ENCODE measurements at places on chromosomes 7 and 10. TPM values are rescaled to one million over a fixed set of nuclear protein-coding genes. Genes with fewer than 3 reads are reported as not detected.

The ANLN gene
- total RNA-seq: 17.3 TPM

GRCh38 chr7:15209429-15209828 lies 306.9 kb upstream of the DGKB start:
- DNase-seq: no peak

DNA sequence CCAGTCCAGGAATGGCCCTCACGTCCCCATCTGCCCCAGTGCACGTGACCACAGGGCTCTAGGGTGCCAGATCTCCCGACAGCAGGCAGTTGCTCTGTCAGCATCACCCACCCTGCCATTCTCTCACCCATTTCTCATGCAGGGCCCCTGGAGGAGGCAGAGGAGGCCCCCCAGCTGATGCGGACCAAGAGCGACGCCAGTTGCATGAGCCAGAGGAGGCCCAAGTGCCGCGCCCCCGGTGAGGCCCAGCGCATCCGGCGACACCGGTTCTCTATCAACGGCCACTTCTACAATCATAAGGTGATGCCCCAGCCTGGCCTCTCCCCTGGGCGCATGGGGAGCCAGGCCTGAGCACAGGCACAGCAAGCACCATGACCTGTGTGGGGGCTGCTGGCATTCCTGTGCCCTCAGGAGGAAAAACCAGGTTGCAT lies 6.1 kb upstream of the DEPP1 start:
- DNase-seq: no peak

- no peak for DNase-seq
Measured at GRCh38 chr10:76977046-76977445, 660.6 kb downstream of the KCNMA1 start.

The NANOS1 gene
- total RNA-seq: 2.5 TPM

- DNase-seq: peak; percentile 69
Measured at GRCh38 chr7:105680505-105681187, 99.4 kb upstream of the EFCAB10 start.

- no peak for DNase-seq
Measured at GRCh38 chr7:38391751-38392150, 118.3 kb upstream of the TARP start.

GRCh38 chr7:76377186-76377918 lies 18.6 kb upstream of the YWHAG start:
- DNase-seq: peak; percentile 73

DNA sequence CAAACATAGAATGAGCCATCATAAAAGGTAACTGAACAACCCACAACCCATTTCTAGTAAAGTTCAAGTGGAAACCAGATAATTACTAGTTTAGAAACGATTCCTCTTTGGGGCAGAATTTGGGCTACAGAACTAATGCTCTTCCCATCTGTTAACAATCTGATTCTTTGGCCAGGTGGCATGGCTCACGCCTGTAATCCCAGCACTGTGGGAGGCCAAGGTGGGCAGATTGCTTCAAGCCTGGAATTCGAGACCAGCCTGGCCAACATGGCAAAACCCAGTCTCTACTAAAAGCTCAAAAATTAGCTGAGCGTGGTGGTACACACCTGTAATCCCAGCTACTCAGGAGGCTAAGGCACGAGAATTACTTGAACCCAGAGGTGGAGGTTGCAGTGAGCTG lies 18.5 kb downstream of the CYP51A1 start:
- no peak for DNase-seq

DNA sequence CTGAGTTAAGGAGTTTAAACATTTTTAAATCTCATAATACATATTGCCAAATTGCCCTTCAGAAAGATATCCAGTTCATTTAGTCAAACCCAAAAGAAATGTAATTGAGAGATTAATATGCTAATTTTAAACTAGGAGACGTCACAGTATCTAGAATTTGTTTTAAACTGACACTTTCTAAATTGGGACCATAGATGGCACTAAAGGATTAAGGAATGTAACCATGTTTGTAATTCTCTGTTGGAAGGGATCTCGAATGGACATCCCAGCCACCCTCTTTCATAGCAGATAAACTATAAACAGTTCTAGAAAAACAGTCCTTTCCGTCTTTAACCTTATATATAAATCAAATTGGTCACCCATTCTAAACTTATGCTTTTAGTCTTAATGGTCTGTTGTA lies 30.0 kb upstream of the SAMD9L start:
- DNase-seq: no peak

GRCh38 chr10:114385557-114385956 lies 18.7 kb downstream of the AFAP1L2 start:
- DNase-seq: no peak

The OSBPL3 gene
- total RNA-seq: 9.4 TPM

GRCh38 chr10:113801569-113801968 lies 50.1 kb downstream of the PLEKHS1 start:
- DNase-seq: no peak

DNA sequence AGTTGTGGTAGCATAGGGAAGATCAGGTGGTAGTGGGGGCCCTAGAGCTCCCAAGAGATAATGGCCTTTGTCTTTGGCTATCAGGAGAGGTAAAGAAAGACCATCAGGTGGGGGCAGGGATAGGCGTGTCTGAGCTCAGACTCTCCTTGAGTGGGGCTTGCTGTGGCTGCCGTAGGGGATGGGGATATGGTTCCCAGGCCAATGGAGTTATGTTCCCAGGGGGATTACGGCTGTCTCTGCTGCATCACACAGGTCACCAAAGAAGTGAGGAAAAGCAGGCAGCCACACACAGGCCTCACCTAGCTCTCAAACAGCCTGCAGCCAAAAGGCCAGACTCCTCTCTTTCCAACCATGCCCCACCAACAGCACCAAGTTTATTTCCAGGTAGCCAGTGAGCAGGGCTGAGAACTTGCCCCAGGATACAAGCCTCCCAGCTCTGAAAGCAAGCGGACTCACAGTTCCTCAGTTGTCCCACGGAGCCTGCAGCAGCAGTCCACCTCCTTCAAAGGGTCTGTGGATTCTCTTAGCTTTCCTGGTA lies 37.6 kb upstream of the C1QL3 start:
- no peak for DNase-seq

The KAZALD1 gene
- 11.0 TPM for total RNA-seq

The UPK3BL2 gene
- total RNA-seq: 10.5 TPM

DNA sequence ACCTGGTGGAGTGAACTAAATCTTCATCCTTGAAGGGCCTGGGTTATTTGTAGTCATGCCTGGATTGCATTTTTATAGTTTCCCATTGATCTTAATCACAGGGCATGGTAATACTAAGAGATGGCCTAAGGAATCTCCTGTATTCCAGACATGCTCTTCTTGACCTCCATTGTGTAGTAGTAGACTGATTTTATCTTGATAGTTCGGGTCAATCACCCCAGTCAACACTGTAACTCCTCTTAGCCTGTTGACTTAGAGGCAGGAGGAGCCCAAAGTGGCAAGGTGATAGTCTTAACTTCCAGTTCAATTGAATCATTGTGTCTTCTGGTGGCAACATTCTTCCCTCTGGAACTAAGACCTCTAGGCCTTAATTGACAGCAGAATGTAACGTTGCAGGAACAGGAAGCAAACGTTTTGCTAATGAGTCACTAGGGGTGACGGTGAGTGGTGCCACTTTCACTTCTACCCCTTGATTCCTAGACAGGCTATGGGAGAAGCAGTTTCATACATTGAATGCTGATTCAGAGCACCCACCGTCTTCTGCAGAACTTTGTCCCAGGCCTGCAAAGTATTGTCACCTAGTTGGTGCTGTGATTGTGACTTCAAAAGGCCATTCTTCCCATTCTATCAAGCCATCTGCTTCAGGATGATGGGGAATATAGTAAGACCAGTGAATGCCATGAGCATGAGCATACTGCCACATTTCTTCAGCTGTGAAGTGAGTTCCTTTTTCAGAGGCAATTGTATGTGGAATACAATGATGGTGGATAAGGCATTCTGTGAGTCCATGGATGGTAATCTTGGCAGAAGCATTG lies 24.0 kb upstream of the PAPSS2 start:
- no peak for DNase-seq

The FGFR2 gene
- 28.9 TPM for total RNA-seq

The MOGAT3 gene
- not detected for total RNA-seq

- DNase-seq: no peak
Measured at GRCh38 chr7:147523056-147523455, 1067.5 kb upstream of the C7orf33 start.

GRCh38 chr7:105157278-105157677 lies 143.3 kb downstream of the KMT2E start:
- DNase-seq: no peak

DNA sequence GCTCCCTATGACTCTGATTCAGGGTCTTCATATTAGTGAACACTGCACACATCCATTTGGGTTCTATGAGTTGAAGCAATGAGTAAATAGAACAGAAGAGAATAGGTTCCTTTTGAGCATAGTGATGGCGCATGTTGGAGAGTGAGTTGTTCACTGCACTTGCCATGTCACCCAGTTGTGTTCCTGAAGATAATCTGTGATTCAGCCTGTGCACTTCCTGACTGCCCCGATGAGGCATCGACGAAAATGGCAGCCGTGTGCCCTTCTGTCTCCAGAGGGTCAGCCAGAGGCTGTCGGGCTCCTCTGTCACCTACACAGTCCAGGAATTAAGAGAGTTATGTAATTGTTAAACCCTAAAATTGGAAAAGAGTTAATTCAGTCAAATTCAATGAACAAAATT lies 94.7 kb downstream of the GALNT11 start:
- DNase-seq: no peak

GRCh38 chr10:60883187-60883586 lies 60.8 kb downstream of the RHOBTB1 start:
- DNase-seq: peak; percentile 89

DNA sequence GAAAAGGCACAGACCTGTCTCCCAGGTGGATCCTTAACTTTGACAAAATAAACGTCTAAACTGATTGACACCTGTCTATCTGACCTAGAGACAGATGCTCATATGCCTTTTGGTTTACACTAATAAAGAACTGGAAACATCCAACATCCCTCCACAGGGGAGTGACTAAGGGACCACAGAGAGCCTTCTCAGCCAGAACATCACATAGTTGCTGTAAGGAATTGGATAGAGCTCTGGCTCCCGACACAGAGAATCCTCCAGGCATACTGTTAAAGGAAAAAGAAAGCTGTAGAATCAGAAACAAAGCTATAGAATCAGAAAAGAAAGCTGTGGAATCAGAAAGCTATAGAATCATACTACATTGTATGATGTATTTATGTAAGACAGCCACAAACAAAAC lies 258.8 kb downstream of the STK31 start:
- DNase-seq: no peak

The DPCD gene
- 87.6 TPM for total RNA-seq

DNA sequence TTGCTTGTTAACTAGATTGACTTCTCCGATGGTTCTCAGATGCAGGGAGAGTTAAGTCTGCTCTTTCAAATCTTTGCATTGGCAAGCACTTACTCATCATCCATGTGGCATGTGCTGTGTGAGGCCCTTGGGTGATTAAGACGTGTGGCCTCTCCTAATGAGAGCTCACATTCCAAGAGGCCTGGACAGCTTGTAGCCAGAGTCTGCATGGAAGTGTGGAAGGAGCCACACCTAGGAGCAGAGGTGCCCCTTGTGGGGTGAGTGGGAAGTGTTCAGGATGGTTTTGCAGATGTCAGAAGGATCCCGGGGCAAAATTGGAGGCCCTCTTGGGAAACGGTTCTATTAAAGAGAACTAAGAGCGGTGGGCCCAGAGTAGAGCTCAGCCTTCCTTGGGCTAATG lies 225.9 kb downstream of the PAXIP1 start:
- no peak for DNase-seq

- DNase-seq: no peak
Measured at GRCh38 chr10:69324583-69324982, 46.3 kb downstream of the HK1 start.

The NAT16 gene
- total RNA-seq: 0.31 TPM

GRCh38 chr10:89479771-89480446 lies 55.5 kb downstream of the SLC16A12 start:
- DNase-seq: no peak

The MKX gene
- total RNA-seq: 4.2 TPM

- DNase-seq: no peak
Measured at GRCh38 chr7:81264116-81264515, 345.3 kb upstream of the SEMA3C start.

GRCh38 chr7:74044366-74045350 lies 16.7 kb downstream of the ELN start:
- DNase-seq: no peak

The PRR15 gene
- total RNA-seq: not detected

The HDAC9 gene
- total RNA-seq: 30.6 TPM

DNA sequence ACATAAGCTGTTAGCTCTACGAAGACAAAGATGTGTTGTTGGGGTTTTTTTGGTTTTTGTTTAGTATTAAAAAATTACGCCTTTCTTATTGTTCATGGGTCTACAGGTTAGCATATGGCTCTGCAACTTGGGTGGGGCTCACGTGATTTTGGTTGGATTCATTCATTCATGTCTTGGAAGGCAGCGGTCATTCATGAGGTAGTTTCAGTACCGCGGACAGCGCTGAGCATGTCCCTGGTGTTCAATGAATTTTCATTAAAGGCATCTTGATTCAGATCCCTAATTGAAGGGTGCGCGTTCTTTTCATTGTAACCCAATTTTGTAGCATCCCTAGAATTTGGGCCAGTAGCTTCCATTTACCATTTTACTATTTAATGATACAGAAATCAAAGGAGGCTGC lies 42.9 kb upstream of the TCERG1L start:
- DNase-seq: peak; percentile 50

The GPC2 gene
- total RNA-seq: 12.7 TPM

DNA sequence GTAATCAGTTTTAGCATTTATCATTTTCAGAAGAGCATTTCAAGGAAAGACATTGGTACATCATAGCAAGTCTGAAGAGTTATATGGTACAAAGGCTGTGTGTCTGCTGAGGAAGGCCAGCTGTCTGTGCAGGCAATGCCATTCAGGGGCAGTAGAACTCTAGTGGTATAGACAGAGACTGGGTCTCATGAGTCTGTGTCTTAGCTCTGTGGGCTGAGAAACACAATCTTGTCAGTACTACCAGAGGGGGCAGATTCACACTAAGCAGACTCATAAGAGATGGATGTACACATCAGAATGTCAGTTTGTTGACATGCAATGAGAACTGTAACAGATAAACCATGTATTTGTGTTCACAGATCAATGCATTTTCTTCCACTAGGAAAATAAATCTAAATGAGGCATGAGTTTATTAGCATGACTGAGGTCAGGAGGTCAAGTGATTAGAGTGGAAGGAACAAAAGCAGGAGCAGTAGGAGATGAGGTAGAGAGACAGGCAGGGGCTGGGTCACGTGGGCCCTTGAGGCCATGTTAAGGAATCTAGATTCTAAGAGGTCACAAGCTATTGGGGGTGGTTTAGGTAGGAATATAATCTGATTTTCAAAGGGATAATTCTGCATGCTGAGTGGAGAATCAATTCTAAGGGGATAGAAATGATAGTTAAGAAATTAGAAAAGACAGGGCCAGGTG lies 7.5 kb upstream of the GGCT start:
- no peak for DNase-seq

DNA sequence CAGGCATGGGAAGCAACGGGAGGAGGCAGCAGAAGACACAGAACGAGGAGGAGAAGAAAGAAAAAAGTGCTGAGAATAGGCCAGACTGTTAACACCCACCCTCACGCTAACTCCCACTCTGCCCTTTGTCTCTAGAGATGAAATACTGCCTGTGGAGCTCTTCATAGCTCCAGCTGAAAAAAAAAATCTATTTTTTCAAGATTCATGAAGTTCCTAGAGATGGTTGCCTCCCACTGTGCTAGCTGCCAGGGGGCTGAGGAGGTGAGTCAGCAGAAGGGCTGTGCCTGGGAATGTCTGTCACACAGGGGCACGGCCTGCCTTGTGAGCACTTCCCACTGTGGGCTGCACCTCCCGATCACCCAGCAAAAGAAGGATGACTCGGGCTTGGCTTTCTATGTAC lies 144.5 kb downstream of the RNF216 start:
- peak; percentile 80 for DNase-seq
